ENCODE measurements at places on chromosomes 13 and 19. TPM values are rescaled to one million over a fixed set of nuclear protein-coding genes. Genes with fewer than 3 reads are reported as not detected.

DNA sequence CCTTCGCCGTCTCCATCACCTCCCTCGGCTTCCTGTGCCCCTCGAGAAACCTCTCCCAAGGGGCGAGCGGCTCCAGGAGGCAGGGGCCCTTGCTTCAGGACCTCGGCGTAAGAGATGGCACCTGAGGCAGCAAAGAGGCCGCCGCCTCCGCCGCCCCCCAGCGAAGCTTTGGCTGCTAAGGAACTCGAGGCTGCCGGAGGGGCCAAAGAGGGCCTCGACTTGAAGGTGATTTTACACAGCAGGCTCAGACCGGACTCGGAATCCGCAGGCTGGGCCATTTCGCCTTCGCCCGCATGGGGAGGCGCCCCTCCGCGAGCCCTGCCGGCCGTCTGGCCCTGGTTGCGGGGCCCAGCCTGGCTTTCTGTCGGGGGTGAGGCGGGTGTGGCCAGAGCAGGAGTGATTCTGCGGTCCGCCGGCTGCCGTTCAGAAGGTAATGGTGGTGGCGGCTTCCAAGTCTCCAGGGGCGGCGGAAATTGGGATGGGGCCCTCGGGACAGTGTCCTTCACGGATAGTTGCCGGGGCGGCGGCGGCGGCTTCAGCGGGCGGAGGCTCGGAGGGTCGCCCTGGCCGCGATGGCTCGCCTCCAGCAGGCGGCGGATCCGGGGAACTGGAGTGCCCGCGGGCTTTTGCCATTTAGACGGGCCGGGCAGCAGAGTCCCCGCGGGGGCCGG, 1.4 kb downstream of the GGN start:
- DNase-seq = no peak
- peak overlapping the region; percentile 50 for H3K4me3 ChIP-seq
- peaks cover 8% of the 10 kb centered on the region for H3K36me3 ChIP-seq
- peaks cover 24% of the 10 kb centered on the region for H3K4me1 ChIP-seq
- no peak overlapping the region for H3K27ac ChIP-seq

The ONECUT3 gene
- total RNA-seq = not detected

GRCh38 chr13:97459215-97459777, 25.3 kb downstream of the RAP2A start:
- H3K36me3 ChIP-seq = no peaks in the 10 kb centered on the region
- DNase-seq = no peak
- no peak overlapping the region for H3K27ac ChIP-seq
- no peak overlapping the region for H3K4me3 ChIP-seq

- H3K27ac ChIP-seq = no peak overlapping the region
- peak overlapping the region; percentile 85 for H3K4me3 ChIP-seq
- peaks cover 32% of the 10 kb centered on the region for H3K4me1 ChIP-seq
- H3K27me3 ChIP-seq = no peaks in the 10 kb centered on the region
- H3K36me3 ChIP-seq = peaks cover 2% of the 10 kb centered on the region
Measured at GRCh38 chr19:38389101-38389925, 816 bp downstream of the SPRED3 start.

DNA sequence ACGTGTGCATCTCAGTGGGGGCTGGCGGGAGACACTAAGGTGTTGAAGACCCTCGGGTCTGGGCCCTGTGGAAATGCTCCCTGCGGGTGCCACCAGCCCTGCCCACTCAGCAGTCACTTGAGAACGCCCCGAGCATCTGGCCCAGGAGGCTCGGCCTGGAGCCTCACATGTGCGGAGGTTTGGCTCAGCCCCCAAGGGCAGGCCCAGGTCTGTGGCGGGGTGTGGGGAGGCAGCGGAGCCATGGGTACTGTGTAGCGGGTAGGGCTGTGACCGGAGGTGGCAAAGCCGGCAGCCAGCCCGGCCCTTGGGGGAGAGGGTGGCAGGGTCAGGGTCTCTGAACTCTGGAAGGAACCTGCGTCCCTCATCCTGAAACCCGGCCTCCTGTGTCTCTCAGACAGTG, 37.6 kb downstream of the MCF2L start:
- no peak for DNase-seq
- H3K4me1 ChIP-seq = peaks cover 5% of the 10 kb centered on the region
- no peak overlapping the region for H3K27ac ChIP-seq
- no peak overlapping the region for H3K4me3 ChIP-seq
- no peaks in the 10 kb centered on the region for H3K27me3 ChIP-seq

DNA sequence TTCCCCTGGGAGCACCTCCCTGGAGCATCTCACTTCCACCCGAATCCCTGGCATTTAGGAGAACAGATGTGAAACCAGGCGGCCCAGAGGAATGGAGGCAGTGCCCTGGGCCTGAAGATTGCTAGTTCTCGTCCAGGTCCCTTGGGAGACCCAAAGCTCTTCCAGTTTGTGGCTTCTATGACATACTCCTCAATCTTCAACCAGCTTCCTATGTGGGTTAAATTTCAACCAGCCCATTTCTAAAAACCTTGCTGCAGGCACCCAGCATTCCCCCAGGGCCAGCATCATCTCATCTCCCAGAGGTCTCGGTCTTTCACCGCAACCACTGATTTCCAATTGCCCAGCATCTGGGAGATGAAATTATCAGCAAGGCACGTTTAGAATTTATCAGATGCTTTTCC, 46.0 kb upstream of the STK24 start:
- H3K4me1 ChIP-seq = peaks cover 8% of the 10 kb centered on the region
- no peaks in the 10 kb centered on the region for H3K36me3 ChIP-seq
- no peak for DNase-seq
- H3K4me3 ChIP-seq = no peak overlapping the region

- H3K4me1 ChIP-seq = no peaks in the 10 kb centered on the region
- no peak overlapping the region for H3K27ac ChIP-seq
- peaks cover 5% of the 10 kb centered on the region for H3K27me3 ChIP-seq
- H3K4me3 ChIP-seq = no peak overlapping the region
- DNase-seq = no peak
- H3K36me3 ChIP-seq = no peaks in the 10 kb centered on the region
Measured at GRCh38 chr13:37168151-37168550, 62.7 kb upstream of the CSNK1A1L start.

- H3K36me3 ChIP-seq = peaks cover 3% of the 10 kb centered on the region
- no peaks in the 10 kb centered on the region for H3K27me3 ChIP-seq
- H3K27ac ChIP-seq = no peak overlapping the region
- peaks cover 6% of the 10 kb centered on the region for H3K4me1 ChIP-seq
Measured at GRCh38 chr19:16296713-16297112, 27.9 kb upstream of the KLF2 start.

The ATP5F1D gene
- 104 TPM for total RNA-seq

- peaks cover 17% of the 10 kb centered on the region for H3K27me3 ChIP-seq
- H3K36me3 ChIP-seq = no peaks in the 10 kb centered on the region
- no peak for DNase-seq
Measured at GRCh38 chr13:110062077-110062776, 244.7 kb downstream of the COL4A1 start.

DNA sequence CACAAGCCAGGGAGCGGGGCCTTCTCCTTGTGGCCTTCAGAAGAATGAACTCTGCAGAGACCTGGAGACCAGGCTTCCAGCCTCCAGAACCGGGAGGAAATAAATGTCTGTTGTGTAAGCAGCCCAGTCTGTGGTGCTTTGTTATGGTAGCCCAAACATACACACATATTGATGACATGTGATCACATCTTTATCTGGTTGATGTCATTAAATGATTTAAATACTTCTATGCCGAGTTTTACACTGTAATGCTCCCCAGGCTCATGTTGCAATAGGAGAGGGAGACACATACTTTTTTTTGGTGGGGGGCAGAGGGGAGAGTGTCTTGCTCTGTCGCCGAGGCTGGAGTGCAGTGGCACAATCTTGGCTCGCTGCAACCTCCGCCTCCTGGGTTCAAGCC, 188.0 kb upstream of the IRS2 start:
- no peaks in the 10 kb centered on the region for H3K36me3 ChIP-seq
- no peak overlapping the region for H3K27ac ChIP-seq
- H3K27me3 ChIP-seq = peaks cover 28% of the 10 kb centered on the region

The TPTE2 gene
- 0.22 TPM for total RNA-seq

DNA sequence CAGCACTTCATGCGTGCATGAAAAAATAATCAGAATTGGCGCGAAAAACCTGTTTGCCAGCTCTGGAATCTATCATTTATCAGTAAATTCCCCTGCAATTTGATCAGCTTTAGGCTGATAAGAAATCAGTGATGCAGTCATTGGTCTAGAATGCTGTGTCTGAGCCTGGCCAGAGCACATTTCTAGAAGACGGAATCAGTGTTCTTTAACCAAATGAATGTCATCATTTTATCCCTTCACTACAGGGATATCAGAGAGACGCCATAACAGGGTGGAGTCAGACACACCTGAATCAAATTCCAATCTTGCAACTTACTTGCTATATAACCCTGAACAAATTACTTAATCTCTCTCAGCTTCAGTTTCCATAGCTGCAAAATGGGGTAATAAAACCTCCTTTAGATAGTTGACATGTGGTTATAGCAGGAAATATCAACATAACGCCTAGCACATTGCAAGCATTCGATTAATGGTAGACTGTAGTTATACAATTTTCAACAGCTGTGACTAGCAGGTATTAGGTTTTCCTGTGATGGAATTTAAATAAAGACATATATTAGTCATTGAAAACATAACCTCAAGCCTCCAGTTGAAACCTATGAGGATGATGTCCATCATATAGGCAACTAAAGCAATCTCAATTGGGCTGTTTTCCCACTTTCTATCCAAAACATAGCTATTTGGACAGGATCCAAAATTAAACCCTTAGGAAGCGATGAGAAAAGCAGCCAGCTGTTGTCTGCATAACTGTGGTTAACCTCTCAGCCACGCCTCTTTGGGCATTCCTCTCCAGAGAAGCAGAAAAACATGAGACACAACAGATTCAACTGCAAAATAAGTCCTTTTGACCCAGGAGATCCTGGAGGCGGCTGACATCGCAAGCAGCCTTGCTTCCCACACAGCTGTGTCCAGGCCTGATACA, 51.6 kb upstream of the UBL3 start:
- H3K36me3 ChIP-seq = no peaks in the 10 kb centered on the region
- peak overlapping the region; percentile 86 for H3K27ac ChIP-seq
- H3K4me3 ChIP-seq = peak overlapping the region; percentile 89
- peaks cover 17% of the 10 kb centered on the region for H3K4me1 ChIP-seq

DNA sequence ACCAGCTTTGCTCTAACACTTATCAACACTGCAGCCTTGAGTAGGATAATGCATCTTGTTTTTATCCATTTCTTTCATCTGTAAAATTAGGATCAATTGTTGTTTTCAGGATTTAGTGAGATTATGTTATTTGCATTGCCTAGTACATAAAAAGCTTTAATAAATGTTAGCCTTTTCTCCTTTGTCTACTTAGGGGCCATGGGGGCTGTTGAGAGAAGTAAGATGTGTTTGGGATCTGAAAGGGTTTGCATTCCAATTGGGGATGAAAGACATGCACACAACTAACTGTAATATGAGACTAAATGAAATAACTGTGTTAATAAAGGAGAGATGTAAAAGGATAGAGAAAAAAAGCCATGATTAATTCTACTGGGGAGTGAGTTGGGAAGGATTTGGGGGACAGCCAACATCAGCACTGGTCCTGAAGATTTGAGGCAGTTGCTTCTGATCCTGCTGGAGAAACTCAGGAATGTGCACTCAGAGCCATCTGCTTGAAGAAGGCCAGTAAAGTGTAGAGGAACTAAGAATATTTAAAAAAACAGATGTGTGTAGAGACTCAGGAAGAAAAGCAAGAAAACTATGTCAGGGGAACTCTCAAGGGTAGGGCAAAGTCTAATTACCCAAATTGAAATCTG, 236.3 kb downstream of the OLFM4 start:
- H3K36me3 ChIP-seq = no peaks in the 10 kb centered on the region
- no peaks in the 10 kb centered on the region for H3K4me1 ChIP-seq
- H3K27me3 ChIP-seq = no peaks in the 10 kb centered on the region
- DNase-seq = no peak
